ENCODE measurements at places on chromosomes 2 and 18.

DNA sequence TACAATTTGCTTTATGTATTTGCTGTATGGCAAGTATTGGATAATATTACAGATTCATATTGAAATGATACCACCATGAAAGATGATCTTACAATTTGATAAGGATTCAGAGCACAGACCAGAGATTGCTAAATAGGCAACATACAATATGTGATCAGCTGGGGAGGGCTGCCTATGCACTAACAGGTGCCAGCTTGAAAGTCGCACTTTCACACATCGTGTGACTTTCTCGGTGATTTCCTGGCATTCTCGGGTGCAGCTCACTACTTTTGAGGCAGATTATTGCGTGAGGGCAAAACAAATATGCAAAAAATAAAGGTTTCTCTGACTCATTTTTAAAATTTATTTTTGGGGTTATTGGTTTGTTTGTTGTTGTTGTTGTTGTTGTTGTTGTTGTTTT is 36.0 kb downstream of the RBMS1 start:
- no peak for DNase-seq

DNA sequence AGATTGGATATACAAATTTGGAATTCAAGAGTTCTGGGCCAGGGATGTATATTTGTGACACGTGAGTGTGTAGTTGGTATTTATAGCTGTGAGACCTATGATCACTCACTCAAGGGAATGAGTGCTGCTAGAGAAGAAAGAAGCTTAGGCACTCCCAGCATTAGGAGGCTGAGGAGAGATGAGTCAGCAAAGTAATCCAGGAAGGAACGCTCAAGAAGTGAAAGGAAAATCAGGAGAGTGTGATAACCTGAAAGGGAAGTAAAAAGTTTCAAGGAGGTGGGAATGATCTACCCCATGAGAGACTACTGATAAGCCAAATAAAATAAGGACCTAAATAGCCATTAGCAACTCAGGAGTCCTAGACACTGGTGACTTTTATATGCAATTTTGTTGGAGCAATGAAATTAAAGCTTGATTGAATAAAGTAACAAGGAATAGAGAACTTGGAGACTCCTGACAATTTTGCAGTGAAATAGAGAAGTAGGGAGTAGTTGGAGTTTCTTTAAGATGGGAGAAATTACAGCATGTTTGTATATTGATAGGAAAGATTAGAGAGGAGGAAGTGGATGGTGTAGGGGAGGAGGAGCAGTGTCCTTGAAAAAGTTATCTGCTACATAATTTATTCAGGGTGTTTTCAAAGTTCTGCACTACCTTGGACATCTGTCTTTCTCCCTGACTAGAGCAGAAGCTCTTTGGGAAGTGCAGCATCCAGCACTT is 89.9 kb downstream of the UBE2E3 start:
- DNase-seq, result no peak

- no peak for DNase-seq
These were observed 48.6 kb downstream of the NTSR2 start for GRCh38 chr2:11621410-11621809.

- DNase-seq, result no peak
These were observed 36.1 kb downstream of the TRAK2 start for GRCh38 chr2:201415149-201415548.

DNA sequence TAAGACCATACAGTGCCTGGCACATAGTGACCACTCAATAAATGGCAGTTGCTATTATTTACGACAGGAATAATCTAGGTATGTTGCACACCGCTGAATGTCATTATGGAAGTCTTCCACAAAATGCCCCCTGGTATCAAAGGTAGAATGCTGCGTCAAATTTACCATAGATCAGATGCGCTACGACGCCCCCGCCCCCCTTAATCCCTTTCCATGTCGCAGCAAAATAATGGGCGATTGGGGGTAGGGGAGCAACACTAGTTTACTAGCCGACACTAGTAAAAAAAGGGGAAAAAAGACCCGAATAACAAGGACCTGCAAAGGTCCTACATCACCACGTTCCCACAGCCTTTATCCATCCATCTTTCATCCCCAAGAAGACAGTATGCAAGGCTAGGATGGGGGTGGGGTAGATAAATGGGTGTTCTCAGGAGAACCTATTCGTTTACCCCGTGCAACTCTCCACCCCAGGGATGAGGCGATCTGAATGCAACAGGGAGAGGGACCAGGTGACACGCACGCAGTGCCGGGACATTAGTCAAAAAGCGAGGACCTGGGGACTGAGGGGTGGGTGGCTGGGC is 455 bp downstream of the PREPL start:
- no peak for DNase-seq

DNA sequence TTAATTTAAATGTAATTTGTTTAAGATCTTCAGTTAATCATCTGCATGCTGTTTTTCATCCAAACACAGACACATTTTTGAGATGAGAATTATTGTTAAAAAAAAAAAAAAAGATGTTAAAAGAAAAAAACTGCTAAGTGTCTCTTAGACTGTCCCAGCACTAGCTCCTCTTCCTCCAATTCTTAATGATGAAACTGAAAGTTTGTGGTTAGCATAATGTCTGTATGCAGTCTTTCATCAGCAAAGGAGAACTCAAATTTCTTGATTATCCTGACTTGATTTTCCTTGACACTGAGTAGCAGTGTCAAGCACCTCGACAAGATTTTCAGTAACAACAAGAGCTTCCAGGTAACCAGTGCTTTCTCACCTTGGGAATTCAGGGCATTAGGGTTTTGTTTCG is 274.4 kb downstream of the LRRTM1 start:
- DNase-seq, result no peak

- peak; percentile 35 for DNase-seq
These were observed 26.8 kb downstream of the MPHOSPH10 start for GRCh38 chr2:71157124-71157793.

DNA sequence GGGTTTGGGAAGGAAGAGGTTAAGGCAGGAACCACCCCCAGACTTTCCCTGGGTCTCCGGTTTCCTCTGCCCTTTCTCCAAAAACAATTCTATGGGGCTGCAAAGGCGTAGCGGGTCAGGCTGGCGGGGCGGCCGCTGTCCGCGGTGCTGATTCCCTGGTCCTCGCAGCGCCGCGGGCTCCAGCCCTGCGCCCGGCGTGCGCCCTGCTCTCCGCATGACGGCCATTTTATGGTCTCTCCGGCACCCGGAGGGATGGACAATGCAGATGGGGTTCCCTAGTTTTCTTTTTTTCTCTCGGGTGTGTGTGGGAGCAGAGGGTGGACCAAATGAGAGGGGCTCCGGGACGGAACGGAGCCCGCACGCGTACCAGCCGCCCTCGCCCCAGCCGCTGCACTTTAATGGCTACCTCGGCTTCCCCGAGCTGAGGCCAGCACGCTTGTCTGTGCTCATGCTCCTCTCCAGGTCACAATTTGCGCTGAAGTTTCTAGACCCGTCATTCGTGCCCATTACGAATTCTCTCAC is 1.6 kb downstream of the ST8SIA3 start:
- DNase-seq, result peak; percentile 23

- DNase-seq, result no peak
These were observed 115.1 kb downstream of the ANKRD44 start for GRCh38 chr2:197195518-197195917.

GRCh38 chr2:226898121-226898520 is 62.3 kb downstream of the RHBDD1 start:
- no peak for DNase-seq

- no peak for DNase-seq
These were observed 16.2 kb downstream of the MSH6 start for GRCh38 chr2:47799031-47799609.

DNA sequence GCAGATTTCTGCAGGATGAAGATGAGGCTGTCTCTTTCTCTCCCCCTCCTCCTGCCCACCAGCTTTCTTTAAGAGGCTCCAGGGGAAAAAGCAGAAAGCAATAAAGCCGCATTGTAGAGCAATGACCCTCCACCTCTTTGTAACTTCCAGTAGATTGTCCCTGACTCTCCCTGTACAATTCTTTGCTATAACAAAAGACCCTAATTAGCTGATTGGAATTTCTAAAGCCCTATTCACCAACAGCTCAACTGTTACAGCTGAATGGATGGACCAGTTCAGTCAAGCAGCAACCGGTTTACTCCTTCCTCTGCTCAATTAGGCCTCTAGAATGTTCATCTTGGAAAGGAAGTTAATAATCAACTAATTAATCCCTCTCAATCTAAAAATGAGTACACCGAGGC is 301.0 kb downstream of the STK39 start:
- no peak for DNase-seq

GRCh38 chr2:113061896-113062770 is 3.1 kb downstream of the IL36RN start:
- no peak for DNase-seq

DNA sequence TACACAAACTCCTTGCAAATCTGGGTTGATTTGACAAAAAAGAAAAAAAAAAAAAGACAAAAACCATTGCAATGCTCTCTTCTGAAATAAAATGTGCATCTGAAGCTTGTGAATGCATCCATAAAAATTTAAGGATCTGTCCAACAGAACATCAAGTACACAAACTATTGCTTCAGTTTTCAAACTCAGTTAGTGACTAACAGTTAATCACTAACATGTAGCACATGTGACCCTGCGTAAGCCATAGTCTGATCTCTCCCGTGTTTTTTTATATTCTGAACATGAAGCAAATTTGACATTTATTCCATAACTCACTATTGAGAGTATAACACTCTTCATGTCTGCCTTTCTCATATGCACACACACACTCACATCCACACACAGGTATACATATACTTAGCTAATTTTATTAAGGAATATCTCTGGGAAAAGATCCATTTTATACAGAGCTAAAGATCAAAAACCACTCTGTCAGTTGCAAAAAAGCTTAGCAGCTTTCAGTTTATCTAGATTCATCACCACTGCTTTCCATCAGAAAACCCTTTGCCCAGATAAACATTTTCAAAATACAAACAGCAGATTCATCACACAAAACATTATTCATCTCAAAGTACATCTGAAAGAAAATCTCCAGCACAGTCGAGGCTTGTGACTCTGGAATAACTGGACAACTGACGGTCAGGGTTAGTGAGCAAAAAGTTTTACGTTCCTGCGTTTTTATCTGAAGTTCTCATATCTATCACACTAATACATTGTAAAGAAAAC is 1000.4 kb upstream of the ACVR2A start:
- no peak for DNase-seq

- DNase-seq, result no peak
These were observed 246.1 kb downstream of the RPRM start for GRCh38 chr2:153232464-153232863.

- no peak for DNase-seq
These were observed 14.7 kb downstream of the FOSL2 start for GRCh38 chr2:28407131-28407975.

GRCh38 chr2:36197181-36197971 is 158.2 kb upstream of the CRIM1 start:
- no peak for DNase-seq

DNA sequence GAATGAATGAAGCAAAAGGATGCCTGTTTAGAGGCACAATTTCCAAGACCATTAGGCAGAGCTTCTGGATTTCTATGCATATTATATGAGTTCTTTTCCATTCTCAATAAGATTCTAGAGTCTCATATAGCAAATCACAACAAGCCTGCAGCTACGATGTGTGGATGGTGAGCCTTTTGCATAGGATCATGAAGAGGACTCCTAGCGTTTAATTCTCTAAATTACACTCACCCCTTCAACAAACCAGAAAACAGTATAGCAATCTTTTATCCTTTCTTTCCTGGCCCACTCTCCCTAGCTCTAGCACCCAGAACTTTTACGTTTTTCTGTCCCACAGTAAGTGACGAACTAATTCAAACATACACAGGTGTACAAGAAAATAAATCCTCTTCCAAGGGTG is 293.1 kb upstream of the KLHL29 start:
- DNase-seq, result no peak

DNA sequence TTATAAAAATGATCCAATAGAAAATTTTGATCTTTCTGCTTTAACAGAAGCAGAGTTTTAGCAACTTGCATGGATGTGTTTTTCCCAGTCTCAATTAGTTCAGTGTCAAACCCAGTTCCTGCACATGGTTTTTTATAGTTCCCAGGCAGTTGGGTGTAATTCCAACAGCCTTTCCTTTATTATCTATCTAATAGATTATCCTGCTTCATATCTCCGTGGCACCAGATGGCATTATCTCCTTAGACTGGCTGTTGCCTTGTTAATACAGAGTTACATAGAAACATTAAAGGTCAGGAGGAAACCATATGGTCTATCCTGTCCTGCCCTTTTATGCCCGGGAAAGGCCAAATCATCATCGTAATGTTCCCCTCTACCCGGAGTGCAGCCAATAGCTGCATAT is 400.9 kb upstream of the SMIM21 start:
- no peak for DNase-seq

- no peak for DNase-seq
These were observed 753.9 kb upstream of the ZEB2 start for GRCh38 chr2:145273840-145274239.

DNA sequence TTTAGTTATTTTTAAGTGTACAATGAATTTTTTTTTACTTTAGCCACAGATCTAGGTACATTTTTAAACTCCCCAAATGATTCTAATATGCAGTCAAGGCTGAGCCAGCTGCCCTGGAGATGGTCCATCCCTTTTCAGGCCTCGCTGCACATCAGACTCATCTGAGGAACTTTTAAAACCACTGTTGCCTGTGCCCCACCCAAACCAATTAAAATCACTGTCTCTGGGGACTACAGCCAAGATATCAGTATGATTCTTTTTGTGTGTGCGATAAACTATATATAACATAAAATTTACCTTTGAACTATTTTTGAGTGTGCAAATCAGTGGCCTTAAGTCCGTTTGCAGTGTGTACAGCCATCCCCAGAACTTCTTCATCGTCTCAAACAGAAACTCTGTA is 9.1 kb upstream of the MALT1 start:
- no peak for DNase-seq

- no peak for DNase-seq
These were observed 80.1 kb upstream of the CTNNA2 start for GRCh38 chr2:79432731-79433146.

GRCh38 chr2:220748875-220749479 is 823.1 kb downstream of the EPHA4 start:
- DNase-seq, result no peak

DNA sequence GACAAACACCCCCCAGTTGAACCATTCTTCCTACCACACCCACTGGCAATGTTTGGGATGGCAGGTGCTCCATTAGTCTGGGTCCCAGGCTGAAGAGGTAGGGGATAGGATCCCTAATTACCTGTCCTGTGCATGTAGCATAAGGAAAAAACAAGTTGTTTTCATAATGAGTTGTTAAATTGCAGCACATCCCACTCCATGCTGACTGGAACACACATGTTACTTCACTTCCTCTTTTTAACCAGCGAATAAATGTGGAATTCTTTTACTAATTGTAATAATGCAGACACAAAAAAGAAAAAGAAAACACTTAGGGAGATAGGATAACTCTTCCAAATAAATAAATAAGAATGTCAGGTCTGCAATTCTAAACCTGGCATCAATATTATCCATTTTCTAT is 11.8 kb upstream of the CBLN2 start:
- no peak for DNase-seq

All from GM12892 (cell line).